ENCODE measurements at places on chromosomes 5 and 9. TPM values are rescaled to one million over a fixed set of nuclear protein-coding genes. Genes with fewer than 3 reads are reported as not detected.

PIGO gene
- 23.5 TPM for total RNA-seq

FBXW11 gene
- 44.7 TPM for total RNA-seq

F2RL1 gene
- 21.9 TPM for total RNA-seq

OSMR gene
- 12.8 TPM for total RNA-seq

GAPVD1 gene
- total RNA-seq, result 53.2 TPM

NFIB gene
- 160 TPM for total RNA-seq

UGT3A2 gene
- not detected for total RNA-seq

AK1 gene
- total RNA-seq, result 115 TPM

CCDC112 gene
- 9.6 TPM for total RNA-seq

PCDHB8 gene
- 0.53 TPM for total RNA-seq

NUP214 gene
- total RNA-seq, result 65.9 TPM

TLX3 gene
- total RNA-seq, result not detected

CDC20B gene
- 0.14 TPM for total RNA-seq

Data from endothelial cell of umbilical vein (primary cell).